Activated CD8-positive, alpha-beta memory T cell treated with anti-CD3 and anti-CD28 coated beads for 24 hours (primary cell): ENCODE measurements at places on chromosomes 13 and 19.
A peak's percentile ranks its signal among the peaks of the same experiment; 100 is the strongest.

GRCh38 chr13:42876270-42876714 is 94.9 kb downstream of the FAM216B start:
- no peak for DNase-seq

DNA sequence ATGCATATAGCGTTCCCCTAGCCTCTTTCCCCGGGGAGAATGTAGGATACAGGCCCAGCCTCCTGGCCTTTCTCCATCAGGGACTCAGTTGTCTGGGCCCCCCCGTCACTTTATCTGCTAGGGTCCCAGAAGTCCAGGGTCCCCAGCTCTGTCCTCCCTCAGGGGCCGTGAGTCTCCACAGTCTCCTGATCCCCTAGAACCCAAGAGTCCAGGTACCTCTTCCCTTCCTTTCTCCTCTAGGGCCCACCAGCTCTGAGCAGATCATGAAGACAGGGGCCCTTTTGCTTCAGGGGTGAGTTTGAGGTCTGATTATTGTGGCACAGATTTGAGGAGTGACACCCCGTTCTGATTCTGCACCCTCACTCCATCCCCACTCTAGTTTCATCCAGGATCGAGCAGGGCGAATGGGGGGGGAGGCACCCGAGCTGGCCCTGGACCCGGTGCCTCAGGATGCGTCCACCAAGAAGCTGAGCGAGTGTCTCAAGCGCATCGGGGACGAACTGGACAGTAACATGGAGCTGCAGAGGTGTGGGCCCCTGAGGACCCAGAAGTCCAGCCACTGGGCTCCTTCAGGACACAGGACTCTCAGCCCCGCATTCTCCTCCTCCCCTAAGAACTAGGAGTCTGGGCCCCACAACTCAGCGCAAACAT is 758 bp downstream of the BAX start:
- DNase-seq: no peak

GRCh38 chr13:44508562-44509077 is 67.5 kb downstream of the TSC22D1 start:
- DNase-seq: no peak

GRCh38 chr19:42596391-42597072 is 1.8 kb upstream of the CEACAM8 start:
- DNase-seq: peak; percentile 77

- no peak for DNase-seq
Measured at GRCh38 chr13:76160961-76161925, 525.1 kb downstream of the LMO7 start.

DNA sequence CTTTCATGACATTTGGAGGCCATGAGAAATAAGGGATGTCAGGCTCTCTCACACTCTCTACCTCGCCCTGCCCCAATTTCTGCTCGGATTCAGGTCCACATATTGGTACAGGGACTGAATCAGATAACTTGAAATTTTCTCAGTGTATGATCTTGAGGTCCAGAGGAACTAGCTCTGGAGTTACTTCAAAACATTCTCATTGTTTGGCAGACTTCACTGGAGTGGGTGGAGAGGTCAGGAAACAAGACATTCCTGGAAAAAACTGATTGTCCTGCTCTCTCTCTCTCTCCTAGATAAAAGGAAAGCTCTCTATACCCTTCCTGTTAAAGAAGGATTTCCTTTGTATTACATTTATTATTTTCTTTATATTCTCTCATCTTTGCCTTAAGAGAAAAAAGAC is 428.1 kb upstream of the DACH1 start:
- DNase-seq: no peak
